ENCODE measurements at places on chromosomes 2 and 18.

GRCh38 chr2:74261204-74261864 is 62.9 kb downstream of the MTHFD2 start:
- no peak for DNase-seq

- no peak for DNase-seq
Observed at GRCh38 chr2:6939071-6939470, 21.9 kb downstream of the RNF144A start.

- DNase-seq: no peak
Observed at GRCh38 chr18:67672155-67672554, 155.6 kb upstream of the DSEL start.

GRCh38 chr2:101545950-101546349 is 71.0 kb upstream of the RFX8 start:
- DNase-seq: no peak

DNA sequence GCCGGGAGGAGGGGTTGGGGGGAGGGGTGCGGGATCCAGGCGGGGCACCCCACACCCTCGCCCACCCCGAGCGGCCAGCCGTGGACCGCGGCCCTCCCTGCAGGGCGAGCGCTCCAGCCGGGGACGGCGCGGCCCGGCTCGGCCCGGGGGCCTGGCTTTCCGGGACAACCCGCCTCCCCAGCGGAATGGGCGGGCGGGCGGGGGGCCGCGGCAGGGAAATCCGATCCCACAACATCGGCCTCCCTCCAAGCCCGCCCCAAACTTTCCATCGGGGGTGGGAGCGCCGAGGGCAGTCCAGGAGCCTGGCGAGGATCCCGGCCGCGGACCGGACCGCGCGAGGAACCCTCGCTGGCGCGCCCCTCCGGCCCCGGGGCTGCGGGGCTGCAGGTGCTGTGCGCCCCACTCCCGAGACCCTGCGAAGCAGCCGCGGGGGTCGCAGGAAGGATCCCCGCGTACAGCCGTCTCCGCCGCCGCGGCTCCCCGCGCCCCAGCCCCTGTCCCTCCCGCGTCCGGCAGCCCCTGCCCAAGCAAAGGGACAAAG is 529 bp downstream of the SEMA4C start:
- DNase-seq: no peak

GRCh38 chr18:70284976-70285620 is 3.7 kb upstream of the SOCS6 start:
- no peak for DNase-seq

GRCh38 chr18:68608851-68609490 is 105.9 kb downstream of the TMX3 start:
- no peak for DNase-seq

DNA sequence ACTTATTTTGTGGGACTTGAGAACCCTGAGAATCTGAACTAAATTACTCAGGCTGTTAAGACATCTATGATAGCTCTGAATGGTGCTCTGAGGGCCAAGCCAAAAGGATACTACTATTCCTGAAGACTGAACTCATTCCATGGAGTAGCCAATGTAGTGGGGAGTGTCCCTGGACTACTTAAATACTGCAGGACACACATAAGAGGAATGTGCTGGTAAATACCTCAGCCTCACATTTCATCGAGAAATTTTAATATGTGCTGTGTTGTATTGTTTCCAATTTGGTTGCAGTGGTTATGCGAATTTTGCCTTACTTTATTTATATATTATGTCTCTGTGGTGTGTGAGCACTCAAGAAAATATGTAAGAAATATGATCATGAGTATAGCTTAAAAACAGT is 264.4 kb upstream of the FIGN start:
- DNase-seq: no peak
